ENCODE measurements at places on chromosomes 4 and X.

DNA sequence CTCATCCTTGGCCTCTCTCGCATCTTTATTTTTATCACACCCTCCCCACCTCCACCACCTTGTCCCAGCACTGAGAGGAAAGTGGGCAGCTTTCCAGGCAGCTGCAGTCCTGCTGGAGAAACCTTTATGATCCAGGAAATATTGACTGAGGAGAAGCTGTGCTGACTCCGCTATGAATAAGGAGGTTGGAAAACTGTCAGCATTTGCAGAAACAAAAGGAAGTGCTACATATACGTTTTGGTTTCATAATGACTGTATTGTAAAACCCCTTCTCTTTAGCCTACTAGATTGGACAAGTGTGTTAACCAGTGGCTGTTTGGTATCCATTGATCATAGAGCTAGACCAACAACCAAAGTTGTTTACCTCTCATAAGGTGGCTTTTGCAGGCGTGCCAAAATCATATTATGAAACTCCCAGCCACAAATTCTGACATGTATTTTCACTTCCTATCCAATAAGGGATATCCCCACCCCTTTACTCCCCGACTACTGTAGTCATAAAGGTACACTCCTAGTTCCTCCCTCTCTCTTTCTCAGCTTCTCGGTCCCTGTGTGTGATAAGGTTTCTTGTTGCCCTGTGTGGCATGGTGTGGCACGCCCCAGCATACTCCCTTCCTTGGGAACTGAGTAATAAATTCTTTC, 88.4 kb downstream of the GPR143 start:
- DNase-seq, result no peak

DNA sequence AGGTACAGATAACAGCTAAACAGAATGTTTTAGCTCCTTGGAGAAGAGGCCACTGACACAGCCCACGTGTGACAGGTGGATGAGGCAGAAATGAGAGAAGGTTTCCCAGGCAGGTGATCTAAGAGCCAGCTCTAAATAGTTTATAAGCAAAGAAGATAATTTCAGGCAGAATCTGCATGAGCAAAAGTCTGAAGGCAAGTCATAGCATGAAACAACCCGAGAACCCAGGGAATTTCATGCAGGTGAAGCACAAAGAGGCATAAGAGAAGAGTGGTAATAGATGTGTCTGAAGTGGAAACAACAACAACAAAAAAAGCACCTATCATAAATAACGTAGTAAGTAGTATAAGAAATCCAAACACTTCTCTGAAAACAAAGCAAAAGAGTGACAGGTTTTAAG, 275.8 kb upstream of the CPEB2 start:
- DNase-seq, result peak; percentile 15

- no peak for DNase-seq
Measured at GRCh38 chr4:181504924-181505323, 738.3 kb upstream of the TENM3 start.

DNA sequence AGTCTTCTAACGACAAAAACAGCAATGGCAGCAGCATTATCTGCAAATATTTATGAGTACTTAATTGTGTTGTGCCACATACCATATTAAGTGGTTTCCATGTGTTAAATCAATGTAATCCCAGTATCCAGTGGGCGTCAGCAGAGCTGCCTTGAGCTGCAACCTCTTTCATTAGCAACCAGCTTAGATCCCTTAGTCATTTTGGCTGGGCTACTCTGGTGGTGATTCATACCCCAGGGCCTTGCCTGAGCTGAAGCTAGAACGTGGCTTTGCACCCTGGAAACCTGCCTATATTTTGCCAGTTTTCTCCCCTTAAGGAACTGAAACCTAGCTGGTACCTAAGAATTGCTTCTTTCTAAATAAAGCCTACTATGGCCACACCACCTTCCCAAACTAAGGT, 474.3 kb upstream of the FTHL17 start:
- no peak for DNase-seq

DNA sequence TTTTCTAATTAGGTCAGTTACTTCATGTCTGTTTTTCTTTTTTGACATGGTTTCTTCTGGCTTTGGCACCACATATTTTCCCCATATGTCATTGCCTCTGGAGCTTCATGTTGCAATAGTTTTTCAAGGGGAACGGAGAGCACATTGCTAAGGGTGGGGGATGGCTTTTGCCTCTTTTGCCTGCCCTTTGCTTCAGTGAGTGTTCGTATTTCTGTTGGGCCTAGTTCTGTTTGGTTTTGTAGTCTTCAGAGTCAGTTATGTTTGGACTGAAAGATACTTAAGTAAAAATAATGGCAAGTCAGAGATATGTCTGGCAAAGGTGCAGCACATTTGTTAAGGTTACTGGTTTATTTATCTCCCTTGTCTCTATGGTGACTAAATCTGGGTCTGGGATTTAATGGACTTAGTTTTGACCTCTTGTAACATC, 29.1 kb downstream of the FHL1 start:
- no peak for DNase-seq

DNA sequence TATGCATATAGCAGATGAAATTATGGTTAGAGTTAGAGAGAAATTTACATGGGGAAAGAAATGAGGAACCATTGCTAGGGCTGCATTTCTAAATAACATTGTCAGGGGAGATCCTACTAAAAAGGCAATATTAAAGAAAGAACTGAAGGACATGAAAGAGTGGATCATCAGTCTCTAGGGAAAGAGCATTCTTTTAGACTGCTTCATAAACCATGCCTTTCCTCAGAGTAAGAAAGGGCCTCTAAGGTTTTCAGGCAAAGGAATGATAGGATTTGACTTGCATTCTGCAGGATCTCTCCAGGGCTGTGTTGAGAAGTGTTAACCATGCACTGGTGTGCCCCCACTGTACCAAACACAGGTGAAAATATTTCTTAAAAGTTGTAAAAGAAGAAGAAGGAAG, 385.4 kb upstream of the MAD2L1 start:
- no peak for DNase-seq

GRCh38 chr4:37737466-37737865, 51.3 kb upstream of the RELL1 start:
- DNase-seq, result no peak

DNA sequence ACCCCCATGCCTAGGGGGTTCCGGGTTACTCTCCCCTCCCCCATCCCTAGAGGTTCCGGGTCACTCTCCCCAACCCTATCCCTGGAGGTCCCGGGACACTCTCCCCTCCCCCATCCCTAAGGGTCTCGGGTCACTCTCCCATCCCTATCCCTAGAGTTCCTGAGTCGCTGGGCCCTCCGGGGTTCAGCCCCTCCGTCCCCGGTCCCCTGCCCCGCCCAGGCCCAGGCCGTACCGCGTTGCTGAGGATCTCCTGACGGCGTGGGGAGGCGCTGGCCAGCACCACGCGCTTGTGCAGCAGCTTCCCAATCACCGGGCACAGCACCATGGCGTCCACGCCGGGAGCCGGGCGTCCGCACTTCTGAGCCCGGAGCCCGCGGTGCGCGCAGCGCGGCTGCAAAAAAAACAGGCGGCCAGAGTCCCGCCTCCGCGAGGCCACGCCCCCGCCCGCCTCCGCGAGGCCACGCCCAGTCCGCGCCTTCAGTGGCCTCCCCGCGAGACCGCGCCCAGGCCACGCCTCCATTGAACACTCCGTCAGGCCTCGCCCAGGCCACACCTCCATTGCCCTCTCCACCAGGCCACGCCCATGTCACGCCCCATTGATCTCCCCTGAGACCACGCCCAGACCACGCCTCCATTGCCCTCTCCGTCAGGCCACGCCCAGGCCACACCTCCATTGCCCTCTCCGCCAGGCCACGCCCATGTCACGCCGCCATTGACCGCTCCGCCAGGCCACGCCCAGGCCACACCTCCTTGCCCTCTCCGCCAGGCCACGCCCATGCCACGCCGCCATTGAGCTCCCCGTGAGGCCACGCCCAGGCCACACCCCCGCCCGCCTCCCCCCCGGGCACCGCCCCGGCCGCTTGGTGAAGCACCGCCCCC, at the start of gene ASMTL:
Gene ASMTL (minus strand): TSS at position 394 of the 879 bp plus-strand sequence. CDS start 69 bp downstream, at position 325.
- DNase-seq, result no peak

DNA sequence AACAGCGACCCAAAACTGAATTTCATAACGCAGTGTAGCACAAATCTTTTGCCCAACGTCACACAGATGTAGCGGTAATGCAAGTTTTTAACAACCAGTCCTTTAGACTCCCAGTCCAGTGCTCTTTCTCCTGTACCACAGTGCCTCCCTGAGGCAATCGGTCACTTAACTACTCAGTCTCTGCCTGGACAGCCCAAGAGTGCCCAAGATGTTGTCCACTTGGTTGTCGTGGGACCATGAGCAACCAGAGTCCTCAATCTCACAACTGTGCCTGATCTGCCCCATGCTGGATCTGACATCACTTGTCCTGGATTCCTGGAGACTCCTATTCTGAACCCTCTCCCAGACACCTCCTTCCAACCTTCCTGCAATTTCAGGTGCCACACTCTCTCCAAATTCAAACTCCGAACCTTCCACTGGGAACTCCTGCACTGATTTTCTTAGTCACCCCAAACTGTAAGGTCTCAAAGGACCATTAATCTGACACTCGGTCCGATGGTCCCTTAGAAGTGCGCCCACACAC, 702 bp downstream of the MMGT1 start:
- DNase-seq, result no peak

DNA sequence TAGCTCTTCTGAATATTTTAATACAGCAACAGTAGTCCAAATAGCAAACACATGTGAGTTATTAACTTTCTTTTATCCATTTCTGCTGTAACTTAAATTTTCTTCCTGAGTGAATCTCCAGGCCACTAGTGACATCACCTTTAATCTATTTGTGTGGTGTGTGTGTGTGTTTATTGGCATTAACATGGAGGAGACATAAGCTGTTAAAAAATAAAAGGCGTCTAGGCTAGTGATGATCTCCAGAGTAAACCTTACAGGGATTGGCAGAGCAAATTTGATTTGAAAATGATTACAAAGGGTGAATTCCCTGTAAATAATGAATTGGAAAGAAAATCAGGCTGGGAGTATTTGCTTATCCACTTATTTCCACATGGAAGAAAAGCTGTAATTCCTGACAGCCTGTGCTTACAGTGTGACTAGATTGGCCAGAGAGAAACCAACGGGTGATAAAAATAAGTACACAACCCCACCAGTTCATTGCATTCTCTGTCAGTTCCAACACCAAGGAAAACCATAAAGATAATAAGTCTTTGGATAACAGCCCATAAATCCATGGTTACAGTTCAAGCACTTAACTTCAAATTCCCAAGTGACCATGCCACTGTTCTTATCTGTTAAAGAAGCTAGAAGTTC, 186.1 kb downstream of the ENOX2 start:
- DNase-seq, result no peak

DNA sequence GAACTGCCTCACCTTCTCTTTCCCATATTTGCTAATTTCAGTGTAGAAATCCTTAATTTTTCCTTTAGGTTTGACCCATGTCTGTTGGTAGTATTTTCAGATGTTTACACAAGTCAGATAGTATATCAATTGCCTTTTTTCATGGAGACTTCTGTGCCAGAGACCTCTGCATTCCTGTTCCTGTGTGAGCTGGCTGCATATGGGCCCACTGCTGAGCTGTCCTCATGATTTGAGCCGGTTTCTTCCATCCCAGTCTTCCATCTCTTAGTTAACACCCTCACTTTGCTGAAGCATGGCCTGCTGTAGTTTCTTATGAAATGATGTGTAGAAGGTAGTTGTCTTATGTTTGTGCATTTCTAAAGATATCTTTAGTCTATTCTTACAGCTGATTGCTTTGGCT, 40.0 kb downstream of the CDS1 start:
- no peak for DNase-seq

DNA sequence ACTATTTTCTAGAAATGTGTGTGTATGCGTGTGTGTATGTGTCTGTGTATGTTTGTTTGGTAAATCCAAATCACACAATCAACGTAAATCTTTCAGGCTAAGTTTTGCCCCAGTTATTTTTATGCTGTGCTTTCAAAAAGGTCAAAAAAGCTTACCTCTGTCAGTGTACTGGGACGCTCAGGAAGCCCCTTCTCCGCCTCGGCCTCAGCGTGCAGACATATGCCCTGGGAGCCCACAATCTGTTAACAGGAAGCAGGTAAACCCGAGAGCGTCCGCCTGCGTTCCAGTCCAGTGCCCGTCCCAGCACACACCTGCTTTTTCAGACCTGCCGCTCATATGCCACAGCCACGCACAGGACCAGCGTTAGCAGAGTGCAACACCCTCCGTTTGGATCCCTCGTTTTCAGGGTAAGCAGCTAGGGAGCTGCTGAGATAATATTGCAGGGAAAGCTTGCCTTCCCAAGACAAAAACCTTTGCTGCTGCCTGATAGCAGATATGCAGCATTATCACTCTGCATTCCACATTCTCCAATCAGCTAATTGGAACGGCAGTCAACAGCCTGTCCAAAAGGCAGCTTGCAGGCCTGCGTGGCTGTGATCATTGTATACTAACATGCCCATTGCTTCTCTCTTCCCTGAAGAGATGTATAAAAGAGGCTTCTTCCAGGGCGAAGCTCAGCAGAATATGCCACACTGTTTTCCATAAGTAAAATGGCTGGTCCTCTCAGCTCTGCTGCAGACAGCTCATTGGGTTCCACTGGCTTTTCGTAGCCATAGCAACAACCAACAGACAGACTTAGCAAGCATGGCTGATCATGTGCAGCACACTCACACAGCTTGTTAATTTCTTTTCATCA, at the start of gene SORBS2:
Gene SORBS2 (minus strand): TSS at position 686 of the 856 bp plus-strand sequence. CDS start 121,623 bp downstream, outside the sequence.
- DNase-seq, result peak; percentile 44

DNA sequence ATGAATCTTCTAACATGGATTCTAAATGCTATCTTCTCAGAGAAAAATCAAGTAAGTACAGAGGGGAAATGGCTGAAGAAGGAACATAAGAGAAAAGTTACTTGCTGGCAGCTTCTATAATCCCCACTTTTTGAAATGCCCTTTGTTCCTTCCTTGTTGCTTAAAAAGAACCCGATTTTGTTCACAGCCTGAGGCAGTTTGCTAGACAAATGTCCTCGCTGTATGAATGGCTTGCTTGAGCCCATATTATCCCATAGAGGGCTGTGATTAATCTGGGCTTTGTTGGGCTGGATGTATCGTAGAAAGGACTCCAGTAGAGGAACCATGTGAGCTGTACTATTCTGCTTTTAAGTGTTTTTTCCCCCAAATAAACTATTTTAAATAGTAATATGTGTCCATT, 134.3 kb upstream of the FGF13 start:
- DNase-seq, result no peak

DNA sequence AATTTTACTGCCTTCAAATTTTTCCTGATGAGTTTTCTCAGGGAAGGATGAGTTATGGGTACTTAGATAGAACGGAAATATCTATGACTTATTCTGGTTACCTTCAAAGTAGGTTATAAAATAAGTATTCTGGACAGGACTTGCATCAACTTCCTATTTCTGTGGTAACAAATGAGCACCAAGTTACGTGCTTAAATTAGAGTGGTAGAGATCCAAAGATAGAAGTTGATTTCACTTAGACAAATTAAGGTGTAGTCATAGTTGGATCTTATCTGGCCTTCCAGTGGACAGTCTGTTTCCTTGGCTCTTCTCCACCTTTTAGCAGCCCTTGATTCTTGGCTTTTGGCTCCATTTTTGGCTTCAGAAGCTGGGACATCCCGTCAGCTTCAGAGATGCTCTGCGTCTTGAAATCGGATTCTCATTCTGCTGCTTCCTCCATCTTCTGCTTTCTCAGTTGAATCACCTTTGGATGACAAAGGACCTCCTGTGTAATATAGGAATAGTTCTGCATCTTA, 109.9 kb downstream of the ZNF518B start:
- DNase-seq, result no peak

GRCh38 chr4:121998024-121998423, 46.2 kb upstream of the TRPC3 start:
- peak; percentile 61 for DNase-seq
